ENCODE measurements at places on chromosomes 4 and X.

GRCh38 chrX:12956704-12957534 is 18.0 kb upstream of the TMSB4X start:
- DNase-seq, result no peak

GRCh38 chrX:110408949-110409588 is 50.4 kb downstream of the RTL9 start:
- no peak for DNase-seq

GRCh38 chr4:145490796-145491195 is 9.1 kb downstream of the SMAD1 start:
- DNase-seq, result no peak

GRCh38 chrX:153901753-153902140 is 2.7 kb upstream of the AVPR2 start:
- no peak for DNase-seq

DNA sequence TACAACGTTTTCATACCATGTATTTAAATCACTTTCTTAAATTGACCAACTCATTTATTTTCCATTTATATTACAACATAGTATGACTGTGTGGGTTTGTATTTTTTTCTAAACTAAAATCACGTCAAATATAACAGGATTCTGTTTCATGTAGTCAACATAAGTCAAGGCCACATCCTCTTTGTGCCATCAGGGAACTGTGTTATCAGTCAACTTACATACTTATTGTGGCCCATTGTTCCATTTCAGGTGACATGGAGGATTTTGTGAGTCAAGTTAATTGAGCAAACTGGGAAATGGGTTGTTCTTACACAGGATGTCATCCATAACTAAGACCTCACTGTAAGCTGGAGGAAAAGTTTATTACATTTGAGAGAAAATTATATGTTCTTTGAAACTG is 35.9 kb downstream of the STK26 start:
- no peak for DNase-seq

DNA sequence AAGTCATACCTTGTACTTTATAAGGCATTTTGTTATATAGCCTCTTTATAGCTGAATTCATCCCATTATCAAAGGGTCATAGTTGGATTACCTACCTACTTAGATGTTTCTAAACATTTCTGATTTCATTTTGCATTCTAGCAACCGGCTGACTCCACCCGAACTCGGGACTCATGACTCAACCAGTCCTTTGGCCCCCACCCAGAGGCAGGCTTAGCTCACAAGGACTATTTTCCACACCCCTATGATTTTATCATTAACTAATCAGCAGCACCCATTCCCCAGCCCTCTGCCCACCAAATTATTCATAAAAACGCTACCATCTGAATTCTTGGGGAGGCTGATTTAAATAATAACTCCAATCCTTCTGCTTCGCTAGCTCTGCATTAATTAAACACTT is 79.9 kb upstream of the EGFL6 start:
- no peak for DNase-seq

- DNase-seq, result no peak
These were observed 98.4 kb downstream of the ZNF827 start for GRCh38 chr4:145840162-145840768.

DNA sequence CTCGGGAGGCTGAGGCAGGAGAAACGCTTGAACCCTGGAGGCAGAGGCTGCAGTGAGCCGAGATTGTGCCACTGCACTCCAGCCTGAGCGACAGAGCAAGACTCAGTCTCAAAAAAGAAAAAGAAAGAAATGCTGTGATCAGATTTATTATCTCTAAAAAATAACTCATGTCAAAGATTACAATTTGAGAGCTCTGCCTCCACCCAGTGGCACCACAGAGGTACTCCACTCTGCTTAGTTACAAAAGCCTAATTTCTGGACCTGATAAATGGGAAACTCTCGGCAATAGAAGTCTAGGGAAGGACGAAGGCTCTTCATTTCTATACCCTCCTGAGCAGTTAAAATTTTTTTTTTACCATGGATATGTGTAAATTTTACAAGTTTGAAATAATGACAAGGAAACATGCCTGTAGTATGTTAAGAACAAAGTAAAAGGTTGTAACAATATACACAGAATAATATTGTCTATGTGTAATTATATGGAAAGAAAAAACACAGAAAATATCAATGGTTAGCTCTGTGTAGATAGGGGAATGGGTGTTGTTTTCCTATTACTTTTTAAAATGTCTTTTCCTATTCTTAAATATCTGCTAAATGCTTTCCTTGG is 149.8 kb downstream of the STIM2 start:
- DNase-seq, result peak; percentile 62

GRCh38 chr4:2820216-2820982 is 23.2 kb upstream of the ADD1 start:
- no peak for DNase-seq

- DNase-seq, result peak; percentile 0
These were observed 143.6 kb downstream of the TMEM164 start for GRCh38 chrX:110146521-110146920.

DNA sequence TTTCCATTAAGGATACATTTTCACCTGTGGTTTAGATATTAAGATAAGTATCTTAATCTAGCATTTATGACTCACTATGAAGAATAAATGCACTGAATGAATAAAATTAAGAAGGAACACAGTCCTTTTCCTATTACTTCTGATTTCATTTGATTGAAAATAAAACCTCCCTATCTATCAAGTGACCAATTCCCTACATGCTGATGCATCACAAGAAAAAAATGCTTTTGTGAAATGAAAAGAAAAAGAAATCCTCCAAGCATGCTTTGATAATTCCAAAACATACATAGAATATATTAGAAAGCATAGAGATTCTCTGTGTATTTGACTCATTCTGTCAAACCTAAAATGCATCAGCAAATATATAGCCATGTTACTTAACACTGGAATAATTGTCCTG is 37.1 kb downstream of the PCDH10 start:
- DNase-seq, result no peak

DNA sequence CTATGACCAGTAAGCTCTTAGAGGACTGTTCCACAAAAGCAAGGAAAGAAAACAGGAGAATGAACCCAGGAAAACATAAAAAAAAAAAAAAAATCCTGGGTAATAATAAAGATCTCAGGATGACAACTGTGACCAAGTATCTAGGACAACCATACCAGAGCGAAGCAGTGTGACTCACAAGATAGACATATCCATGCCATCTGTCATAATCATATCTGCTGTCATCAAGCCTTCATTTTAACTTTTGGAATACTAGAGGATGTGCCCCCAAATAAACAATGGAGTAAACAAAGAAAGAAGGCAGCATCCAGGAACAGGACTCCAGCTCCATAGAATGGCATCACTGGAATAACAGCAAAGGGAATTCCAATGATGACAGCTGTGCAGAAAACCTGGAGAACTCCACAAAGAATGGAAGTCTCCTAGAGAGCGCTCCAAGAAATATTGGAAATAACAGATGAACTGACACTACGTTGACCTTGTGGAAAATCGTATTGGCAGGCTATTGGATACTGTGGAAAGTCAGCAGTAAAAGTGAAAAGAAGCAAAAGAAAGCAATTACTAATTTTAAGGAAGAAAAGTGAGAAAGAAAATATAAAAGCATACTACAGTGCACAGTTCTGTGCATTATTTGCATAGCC is 35.3 kb downstream of the HPGDS start:
- no peak for DNase-seq

- DNase-seq, result no peak
These were observed 53.5 kb downstream of the HTRA3 start for GRCh38 chr4:8322794-8323704.

GRCh38 chr4:106497271-106497670 is 128.7 kb upstream of the GIMD1 start:
- DNase-seq, result no peak

DNA sequence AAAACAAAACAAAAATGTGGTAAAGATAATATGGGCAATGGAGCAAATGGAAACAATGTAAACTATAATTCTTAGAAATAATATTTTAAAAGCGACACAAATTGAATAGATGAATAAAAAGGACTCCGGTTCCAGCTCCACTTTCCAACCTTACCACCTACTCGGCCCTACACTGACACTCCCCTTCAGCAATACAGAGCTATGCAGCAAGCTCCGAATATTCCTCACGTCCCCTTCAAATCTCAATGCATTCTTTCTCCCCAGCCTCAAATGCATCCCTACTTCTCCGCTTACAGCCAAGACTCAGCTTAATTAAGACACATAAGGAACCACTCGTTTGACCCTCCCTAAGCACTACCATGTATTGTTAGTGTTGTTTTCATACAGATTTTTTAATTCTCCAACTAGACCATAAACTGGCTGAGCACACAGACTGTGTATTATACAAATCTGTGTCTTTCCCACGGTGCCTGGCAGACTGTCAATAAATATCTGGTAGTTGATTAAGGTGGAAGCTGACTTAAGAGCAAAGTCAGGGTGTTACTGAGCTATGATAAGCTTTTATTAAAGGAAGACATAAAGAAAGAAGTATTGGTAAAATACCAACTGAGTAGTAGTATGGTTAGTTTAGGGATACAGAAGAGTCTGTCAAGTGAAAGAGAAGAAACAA is 219.1 kb downstream of the NR3C2 start:
- no peak for DNase-seq

GRCh38 chrX:46811121-46811520 is 25.7 kb upstream of the RP2 start:
- DNase-seq, result no peak

- no peak for DNase-seq
These were observed 173.9 kb upstream of the CENPE start for GRCh38 chr4:103372002-103372558.

GRCh38 chrX:26375346-26375745 is 159.4 kb downstream of the MAGEB5 start:
- no peak for DNase-seq

- no peak for DNase-seq
These were observed 4.2 kb downstream of the MID1 start for GRCh38 chrX:10615931-10616774.

GRCh38 chrX:40729598-40730584 is 5.5 kb downstream of the MED14 start:
- DNase-seq, result no peak

DNA sequence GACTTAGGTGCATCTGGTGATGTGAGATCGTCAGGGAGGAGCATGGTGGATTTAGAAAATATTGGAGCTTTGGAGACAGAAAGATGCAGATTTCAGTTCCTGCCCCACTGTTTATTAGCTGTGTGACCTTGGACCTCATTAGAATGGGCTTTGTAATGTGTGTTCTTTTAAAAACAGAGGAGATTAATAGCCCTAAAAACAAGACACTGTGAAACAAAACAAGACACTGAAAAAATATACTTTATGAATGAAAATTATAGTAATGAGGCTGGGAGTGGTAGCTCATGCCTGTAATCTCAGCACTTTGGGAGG is 79.5 kb downstream of the EVC start:
- DNase-seq, result no peak

DNA sequence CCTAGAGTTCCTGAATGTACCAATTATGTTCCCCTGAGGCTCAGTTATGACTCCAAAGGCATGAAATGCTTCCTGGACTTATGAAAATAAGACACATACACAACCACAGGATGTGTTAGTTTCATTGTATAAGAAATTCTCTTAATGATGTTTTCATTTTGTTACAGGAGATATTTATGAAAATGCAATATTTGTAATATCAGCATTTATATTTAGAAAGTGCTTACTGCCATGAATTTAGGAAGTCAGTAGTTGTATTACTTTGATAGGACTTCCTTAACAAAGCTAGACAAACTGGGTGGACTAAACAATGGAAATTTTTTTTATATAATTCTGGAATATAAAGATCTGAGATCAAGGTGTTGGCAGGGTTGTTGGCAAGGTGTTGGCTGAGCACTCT is 572.1 kb upstream of the IGFBP7 start:
- DNase-seq, result no peak

- no peak for DNase-seq
These were observed 22.8 kb downstream of the NDST4 start for GRCh38 chr4:115090483-115091075.

- DNase-seq, result peak; percentile 8
These were observed 59.1 kb downstream of the SCD5 start for GRCh38 chr4:82739287-82740190.

DNA sequence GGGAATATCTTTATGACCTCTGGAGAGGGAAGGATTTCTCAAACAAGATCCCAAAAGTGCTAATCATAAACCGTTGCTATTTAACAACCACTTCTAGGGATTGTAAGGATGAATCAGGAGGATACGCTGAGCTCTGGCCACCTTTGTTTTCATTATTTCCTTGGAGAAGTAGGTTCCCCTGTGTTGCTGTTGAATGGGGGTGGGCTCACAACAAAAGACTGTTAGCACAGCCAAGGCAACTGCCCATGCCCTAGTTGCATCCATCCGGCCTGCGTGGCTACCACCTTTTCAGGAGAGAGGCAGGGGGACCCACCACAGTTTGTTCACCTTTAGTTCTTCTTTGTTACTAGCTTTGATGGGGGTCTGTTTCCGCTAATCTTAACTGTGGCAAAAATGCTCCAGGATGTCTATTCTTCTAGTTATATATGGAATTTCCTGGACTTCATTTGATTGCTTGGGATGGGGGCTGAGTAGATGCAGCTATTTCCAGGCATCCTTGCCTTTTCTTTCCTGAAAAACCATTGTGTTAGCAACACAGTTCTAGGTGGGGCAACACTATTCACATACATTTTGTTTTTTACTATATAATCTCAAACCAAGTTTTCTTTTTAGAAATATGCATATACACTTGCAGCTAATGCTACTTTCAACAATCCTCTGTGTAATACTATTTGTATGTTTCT is 95.4 kb downstream of the KDR start:
- DNase-seq, result no peak

- DNase-seq, result peak; percentile 35
These were observed 113.6 kb downstream of the NFKB1 start for GRCh38 chr4:102614801-102615200.

- DNase-seq, result no peak
These were observed 24.8 kb downstream of the L1CAM start for GRCh38 chrX:153861151-153861550.

DNA sequence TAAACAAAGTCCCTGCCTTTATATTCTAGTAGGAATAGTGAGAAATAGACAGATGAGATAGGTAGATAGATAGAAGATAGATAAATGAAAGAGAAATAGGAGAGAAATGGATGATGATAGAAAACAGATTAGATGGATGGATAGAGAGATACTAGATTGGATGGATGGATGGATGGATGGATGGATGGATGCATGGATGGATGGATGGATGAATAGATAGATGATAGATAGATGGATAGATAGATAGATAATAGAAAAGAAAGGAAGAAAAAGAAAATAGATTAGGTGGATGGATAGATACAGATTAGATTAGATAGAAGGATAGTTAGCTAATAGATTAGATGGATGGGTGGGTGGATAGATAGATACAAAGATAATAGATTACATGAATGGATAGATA is 33.2 kb upstream of the WDR17 start:
- no peak for DNase-seq

GRCh38 chr4:41757521-41758156 is 9.1 kb upstream of the PHOX2B start:
- DNase-seq, result no peak
